CD4-positive, alpha-beta T cell (primary cell): ENCODE measurements at places on chromosomes 11 and 22.

DNA sequence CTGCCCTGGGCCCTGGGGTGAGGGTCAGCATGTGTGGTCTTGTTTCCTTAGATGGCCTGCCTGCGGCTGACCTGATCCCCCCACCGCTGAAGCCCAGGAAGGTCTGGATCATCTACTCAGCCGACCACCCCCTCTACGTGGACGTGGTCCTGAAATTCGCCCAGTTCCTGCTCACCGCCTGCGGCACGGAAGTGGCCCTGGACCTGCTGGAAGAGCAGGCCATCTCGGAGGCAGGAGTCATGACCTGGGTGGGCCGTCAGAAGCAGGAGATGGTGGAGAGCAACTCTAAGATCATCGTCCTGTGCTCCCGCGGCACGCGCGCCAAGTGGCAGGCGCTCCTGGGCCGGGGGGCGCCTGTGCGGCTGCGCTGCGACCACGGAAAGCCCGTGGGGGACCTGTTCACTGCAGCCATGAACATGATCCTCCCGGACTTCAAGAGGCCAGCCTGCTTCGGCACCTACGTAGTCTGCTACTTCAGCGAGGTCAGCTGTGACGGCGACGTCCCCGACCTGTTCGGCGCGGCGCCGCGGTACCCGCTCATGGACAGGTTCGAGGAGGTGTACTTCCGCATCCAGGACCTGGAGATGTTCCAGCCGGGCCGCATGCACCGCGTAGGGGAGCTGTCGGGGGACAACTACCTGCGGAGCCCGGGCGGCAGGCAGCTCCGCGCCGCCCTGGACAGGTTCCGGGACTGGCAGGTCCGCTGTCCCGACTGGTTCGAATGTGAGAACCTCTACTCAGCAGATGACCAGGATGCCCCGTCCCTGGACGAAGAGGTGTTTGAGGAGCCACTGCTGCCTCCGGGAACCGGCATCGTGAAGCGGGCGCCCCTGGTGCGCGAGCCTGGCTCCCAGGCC lies 12.7 kb downstream of the TMEM121B start:
- H3K27ac ChIP-seq = peak overlapping the region; percentile 18
- no peak overlapping the region for H3K4me3 ChIP-seq
- no peak for DNase-seq
- peaks cover 58% of the 10 kb centered on the region for H3K36me3 ChIP-seq
- H3K27me3 ChIP-seq = no peaks in the 10 kb centered on the region
- peaks cover 37% of the 10 kb centered on the region for H3K4me1 ChIP-seq

DNA sequence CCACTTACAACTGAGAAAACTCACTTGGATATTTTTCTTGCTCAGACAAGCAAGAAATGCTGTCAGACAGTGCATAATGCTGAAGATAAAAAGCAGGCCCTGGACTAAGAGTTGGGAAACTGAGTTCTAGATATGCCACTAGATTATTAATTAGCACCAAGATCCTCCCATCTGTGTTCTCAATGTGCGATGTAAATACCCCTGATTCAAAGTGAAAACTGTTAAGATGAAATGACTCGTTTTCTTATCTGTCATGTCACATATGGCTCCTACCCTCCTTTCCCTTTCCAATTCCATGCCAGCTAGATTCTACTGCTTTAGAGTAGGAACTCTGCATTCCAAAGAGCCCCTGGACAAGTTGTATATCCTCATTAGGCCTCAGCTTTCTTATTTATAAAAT lies 88.9 kb upstream of the CLNS1A start:
- H3K27ac ChIP-seq = no peak overlapping the region
- H3K4me3 ChIP-seq = no peak overlapping the region
- no peaks in the 10 kb centered on the region for H3K27me3 ChIP-seq
- H3K36me3 ChIP-seq = peaks cover 40% of the 10 kb centered on the region
- DNase-seq = no peak

GRCh38 chr11:111715142-111715816 lies 50.9 kb downstream of the PPP2R1B start:
- H3K4me3 ChIP-seq = no peak overlapping the region
- H3K36me3 ChIP-seq = peaks cover 32% of the 10 kb centered on the region
- no peak overlapping the region for H3K27ac ChIP-seq
- H3K27me3 ChIP-seq = no peaks in the 10 kb centered on the region

DNA sequence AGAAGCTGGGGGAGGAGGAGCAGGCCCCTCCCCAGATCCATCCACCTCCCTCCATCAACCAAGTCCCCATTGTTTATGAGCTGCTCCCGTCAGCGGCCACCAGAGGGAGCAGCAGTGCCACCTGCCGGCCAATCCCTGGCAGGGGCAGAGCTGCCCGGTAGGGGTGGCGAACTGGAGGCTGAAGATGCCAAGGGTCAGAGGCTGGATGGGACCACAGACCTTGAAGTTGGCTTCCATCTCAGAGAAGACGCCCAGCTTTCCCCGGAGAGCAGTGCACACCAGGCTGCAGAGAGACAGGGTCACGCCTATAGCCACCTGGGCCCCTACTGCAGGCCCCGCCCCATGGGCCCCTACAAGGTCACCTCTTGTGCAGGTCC lies 3.6 kb downstream of the FIBP start:
- DNase-seq = peak; percentile 86
- no peak overlapping the region for H3K27ac ChIP-seq
- peaks cover 35% of the 10 kb centered on the region for H3K36me3 ChIP-seq

- peaks cover 8% of the 10 kb centered on the region for H3K36me3 ChIP-seq
- peak overlapping the region; percentile 55 for H3K27ac ChIP-seq
- DNase-seq = no peak
These were observed 3.4 kb upstream of the UCP3 start for GRCh38 chr11:74012074-74012809.

- no peaks in the 10 kb centered on the region for H3K36me3 ChIP-seq
- H3K4me3 ChIP-seq = no peak overlapping the region
- DNase-seq = no peak
These were observed 20.6 kb downstream of the SLC5A1 start for GRCh38 chr22:32063701-32064100.

GRCh38 chr11:1368966-1369365 lies 20.8 kb upstream of the BRSK2 start:
- H3K4me1 ChIP-seq = no peaks in the 10 kb centered on the region
- H3K27me3 ChIP-seq = peaks cover 6% of the 10 kb centered on the region
- DNase-seq = no peak
- no peak overlapping the region for H3K27ac ChIP-seq
- H3K4me3 ChIP-seq = no peak overlapping the region

- no peak overlapping the region for H3K4me3 ChIP-seq
- peaks cover 2% of the 10 kb centered on the region for H3K36me3 ChIP-seq
- DNase-seq = no peak
- H3K27me3 ChIP-seq = no peaks in the 10 kb centered on the region
These were observed 2.2 kb upstream of the DDX10 start for GRCh38 chr11:108662700-108663099.

DNA sequence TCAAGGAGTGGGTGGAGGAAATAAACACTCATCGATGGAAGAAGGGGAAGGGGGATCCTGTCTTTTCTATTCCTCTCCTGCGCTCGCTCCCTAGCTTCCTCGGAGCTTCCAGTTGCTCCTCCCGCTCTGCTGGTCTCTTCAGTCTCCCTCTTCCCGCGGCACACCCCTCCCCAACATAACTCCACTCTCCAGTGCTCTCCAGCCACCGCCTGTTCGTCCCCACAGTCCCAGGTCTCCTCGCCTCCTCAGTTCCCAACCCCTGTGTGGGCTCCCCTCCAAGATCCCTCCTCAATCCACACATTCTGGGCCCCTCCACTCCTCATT lies 438 bp downstream of the ZW10 start:
- peak overlapping the region; percentile 88 for H3K4me3 ChIP-seq
- no peaks in the 10 kb centered on the region for H3K27me3 ChIP-seq
- H3K36me3 ChIP-seq = peaks cover 7% of the 10 kb centered on the region
- peaks cover 12% of the 10 kb centered on the region for H3K4me1 ChIP-seq

GRCh38 chr11:9462172-9462799 lies 1.5 kb downstream of the ZNF143 start:
- H3K4me3 ChIP-seq = peak overlapping the region; percentile 90
- peak overlapping the region; percentile 96 for H3K27ac ChIP-seq
- H3K4me1 ChIP-seq = peaks cover 29% of the 10 kb centered on the region
- DNase-seq = no peak
- peaks cover 6% of the 10 kb centered on the region for H3K36me3 ChIP-seq
- no peaks in the 10 kb centered on the region for H3K27me3 ChIP-seq

- H3K4me1 ChIP-seq = no peaks in the 10 kb centered on the region
- H3K36me3 ChIP-seq = no peaks in the 10 kb centered on the region
- no peak for DNase-seq
- no peak overlapping the region for H3K4me3 ChIP-seq
- no peaks in the 10 kb centered on the region for H3K27me3 ChIP-seq
These were observed 116.5 kb upstream of the NAV2 start for GRCh38 chr11:19595840-19596751.

- no peaks in the 10 kb centered on the region for H3K36me3 ChIP-seq
- H3K27ac ChIP-seq = no peak overlapping the region
- H3K4me1 ChIP-seq = no peaks in the 10 kb centered on the region
- no peak for DNase-seq
- no peak overlapping the region for H3K4me3 ChIP-seq
These were observed 310.8 kb upstream of the SORL1-AS1 start for GRCh38 chr11:121763526-121763925.

- H3K4me1 ChIP-seq = peaks cover 10% of the 10 kb centered on the region
- peaks cover 3% of the 10 kb centered on the region for H3K27me3 ChIP-seq
- H3K27ac ChIP-seq = no peak overlapping the region
- no peaks in the 10 kb centered on the region for H3K36me3 ChIP-seq
- H3K4me3 ChIP-seq = no peak overlapping the region
These were observed 6.9 kb downstream of the GP1BB start for GRCh38 chr22:19730198-19730597.

GRCh38 chr11:126202646-126203359 lies 8.6 kb downstream of the RPUSD4 start:
- peaks cover 82% of the 10 kb centered on the region for H3K36me3 ChIP-seq
- no peaks in the 10 kb centered on the region for H3K4me1 ChIP-seq
- no peak overlapping the region for H3K4me3 ChIP-seq
- no peaks in the 10 kb centered on the region for H3K27me3 ChIP-seq

DNA sequence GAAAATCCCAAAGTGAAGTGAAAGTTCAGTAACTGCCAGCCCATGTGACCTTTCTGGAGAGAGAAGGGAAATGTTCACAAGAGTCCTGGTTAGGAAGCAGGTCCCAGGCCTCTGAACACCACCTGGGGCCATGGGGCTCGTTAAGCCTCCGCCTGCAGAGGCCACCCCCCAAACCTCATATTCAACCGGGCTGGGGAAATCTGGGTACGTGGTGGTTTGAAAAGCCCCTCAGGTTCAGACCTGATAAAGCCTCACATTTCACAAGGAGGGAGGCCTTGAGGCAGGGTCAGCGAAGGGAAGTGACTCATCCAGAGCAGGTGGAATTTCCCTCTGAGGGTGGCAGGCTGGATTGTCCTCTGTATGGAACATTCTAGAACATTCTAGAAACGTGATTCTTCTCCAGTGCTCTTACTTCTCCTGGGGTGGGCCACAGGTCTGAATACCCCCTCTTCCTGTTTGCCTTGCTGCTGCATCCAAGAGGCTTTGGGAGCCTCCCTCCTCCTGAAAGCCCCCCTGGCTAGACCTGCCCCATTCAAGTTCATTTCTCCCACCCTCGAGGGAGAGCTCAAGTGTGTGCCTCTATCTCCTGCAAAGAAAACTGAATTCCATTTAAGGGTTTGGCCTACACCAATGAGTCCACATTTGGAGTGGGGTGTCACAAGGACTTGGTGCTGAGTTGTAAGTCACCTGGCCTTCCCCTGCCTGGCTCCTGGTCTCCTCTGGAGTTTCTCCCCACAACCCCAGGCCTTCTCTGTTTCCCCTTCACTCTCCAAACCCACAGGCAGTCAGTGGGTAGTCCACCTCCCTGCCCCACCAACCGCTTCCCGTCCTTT lies 6.3 kb downstream of the FXYD2 start:
- H3K4me1 ChIP-seq = peaks cover 74% of the 10 kb centered on the region
- no peak overlapping the region for H3K27ac ChIP-seq
- H3K27me3 ChIP-seq = no peaks in the 10 kb centered on the region
- no peaks in the 10 kb centered on the region for H3K36me3 ChIP-seq

GRCh38 chr11:108137212-108137611 lies 15.8 kb downstream of the ACAT1 start:
- no peak for DNase-seq
- peaks cover 69% of the 10 kb centered on the region for H3K36me3 ChIP-seq
- no peaks in the 10 kb centered on the region for H3K4me1 ChIP-seq

GRCh38 chr11:1520663-1521267 lies 34.2 kb upstream of the MOB2 start:
- H3K4me3 ChIP-seq = no peak overlapping the region
- peaks cover 56% of the 10 kb centered on the region for H3K4me1 ChIP-seq
- H3K27ac ChIP-seq = no peak overlapping the region
- H3K36me3 ChIP-seq = peaks cover 13% of the 10 kb centered on the region
- DNase-seq = no peak

DNA sequence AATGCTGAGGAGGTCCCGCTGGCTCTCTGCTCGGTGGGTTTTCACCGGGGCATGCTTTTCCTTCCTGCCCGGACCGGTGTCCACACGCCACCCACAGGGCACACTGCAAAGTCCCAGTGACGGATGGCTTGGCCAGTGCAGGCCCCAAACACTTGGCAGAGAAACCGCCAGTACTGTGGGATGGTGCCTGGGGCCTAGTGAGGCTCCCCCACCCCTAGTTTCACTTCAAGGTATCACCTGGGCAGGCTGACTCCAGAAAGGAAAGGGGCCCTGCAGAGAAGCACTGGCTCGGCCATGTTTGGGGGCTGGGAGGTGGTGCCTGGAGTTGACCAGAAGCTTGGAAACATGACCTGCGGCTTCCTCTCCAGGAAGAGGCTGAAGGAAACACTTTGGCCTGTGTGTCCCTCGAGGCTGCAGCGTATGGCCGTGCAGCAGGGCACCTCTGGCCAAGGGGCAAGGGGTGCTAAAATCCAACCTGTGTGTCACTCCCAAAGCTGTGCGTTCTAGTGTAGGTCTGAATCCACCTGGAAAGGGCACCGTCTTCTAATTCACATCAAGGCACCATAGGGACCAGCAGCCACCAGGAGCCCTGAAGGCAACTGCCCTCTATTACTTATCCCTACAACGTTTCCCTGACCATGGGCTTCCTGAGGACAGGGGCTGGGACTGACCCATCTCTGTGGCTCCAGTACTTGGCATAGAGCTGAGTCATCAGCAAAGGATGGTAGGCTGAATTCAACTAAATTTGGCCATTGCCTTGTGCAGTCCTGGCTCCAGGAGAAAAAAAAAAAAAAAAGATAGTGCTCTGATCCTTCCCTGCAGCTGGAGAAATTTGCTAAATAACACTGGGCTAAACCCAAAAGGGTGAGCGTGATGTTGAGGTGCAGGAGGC lies 22.6 kb downstream of the TPBGL start:
- no peaks in the 10 kb centered on the region for H3K27me3 ChIP-seq
- no peak overlapping the region for H3K27ac ChIP-seq
- H3K4me3 ChIP-seq = no peak overlapping the region
- H3K4me1 ChIP-seq = peaks cover 56% of the 10 kb centered on the region
- no peaks in the 10 kb centered on the region for H3K36me3 ChIP-seq
- DNase-seq = no peak

DNA sequence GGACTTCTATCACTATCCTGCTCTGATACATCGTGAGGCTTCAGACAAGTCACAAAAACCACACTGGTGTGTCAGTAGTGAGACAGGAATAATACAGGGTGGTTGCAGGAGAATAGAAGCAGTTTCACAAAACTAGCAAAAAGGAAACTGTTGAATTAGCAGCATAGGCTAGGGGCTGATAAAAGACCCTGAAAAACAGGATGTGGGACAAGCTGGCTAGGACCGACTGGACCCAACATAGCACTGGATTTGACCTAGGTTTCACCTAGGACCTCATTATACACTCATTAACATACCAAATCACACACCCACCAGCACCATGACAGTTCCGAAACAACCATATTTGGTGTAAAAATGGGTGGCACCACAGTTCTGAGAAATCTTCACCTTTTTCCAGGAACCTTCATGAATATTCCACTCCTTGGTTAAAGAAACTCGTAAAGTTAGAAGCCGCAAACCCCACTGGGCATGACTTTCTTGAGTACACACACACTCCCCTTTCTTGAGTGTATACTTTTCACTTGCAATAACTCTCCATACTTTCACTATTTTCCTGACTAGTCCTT lies 76.2 kb downstream of the SLC1A2 start:
- H3K36me3 ChIP-seq = no peaks in the 10 kb centered on the region
- H3K27ac ChIP-seq = no peak overlapping the region
- peaks cover 30% of the 10 kb centered on the region for H3K4me1 ChIP-seq
- H3K27me3 ChIP-seq = no peaks in the 10 kb centered on the region
